ENCODE measurements at places on chromosomes 3 and 15.

DNA sequence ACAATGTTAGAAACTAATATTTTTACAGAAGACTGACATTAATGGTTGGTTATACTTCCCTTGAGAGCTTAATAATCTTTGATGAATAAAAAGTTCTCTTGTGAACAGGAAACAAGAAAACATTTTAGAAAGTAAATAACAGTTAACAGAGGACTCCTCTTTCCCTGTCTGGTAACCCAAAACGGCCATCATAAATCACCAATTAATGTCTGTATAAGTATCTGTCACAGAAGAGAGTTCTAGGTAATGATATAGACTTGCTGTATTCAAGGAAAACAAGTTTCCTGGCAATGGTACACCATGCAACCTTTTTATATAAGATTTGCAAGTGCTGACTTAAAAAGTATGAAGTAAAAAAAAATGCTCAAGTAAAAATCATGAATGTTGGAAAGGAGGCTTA is 426.7 kb downstream of the SOX2 start:
- DNase-seq: no peak

DNA sequence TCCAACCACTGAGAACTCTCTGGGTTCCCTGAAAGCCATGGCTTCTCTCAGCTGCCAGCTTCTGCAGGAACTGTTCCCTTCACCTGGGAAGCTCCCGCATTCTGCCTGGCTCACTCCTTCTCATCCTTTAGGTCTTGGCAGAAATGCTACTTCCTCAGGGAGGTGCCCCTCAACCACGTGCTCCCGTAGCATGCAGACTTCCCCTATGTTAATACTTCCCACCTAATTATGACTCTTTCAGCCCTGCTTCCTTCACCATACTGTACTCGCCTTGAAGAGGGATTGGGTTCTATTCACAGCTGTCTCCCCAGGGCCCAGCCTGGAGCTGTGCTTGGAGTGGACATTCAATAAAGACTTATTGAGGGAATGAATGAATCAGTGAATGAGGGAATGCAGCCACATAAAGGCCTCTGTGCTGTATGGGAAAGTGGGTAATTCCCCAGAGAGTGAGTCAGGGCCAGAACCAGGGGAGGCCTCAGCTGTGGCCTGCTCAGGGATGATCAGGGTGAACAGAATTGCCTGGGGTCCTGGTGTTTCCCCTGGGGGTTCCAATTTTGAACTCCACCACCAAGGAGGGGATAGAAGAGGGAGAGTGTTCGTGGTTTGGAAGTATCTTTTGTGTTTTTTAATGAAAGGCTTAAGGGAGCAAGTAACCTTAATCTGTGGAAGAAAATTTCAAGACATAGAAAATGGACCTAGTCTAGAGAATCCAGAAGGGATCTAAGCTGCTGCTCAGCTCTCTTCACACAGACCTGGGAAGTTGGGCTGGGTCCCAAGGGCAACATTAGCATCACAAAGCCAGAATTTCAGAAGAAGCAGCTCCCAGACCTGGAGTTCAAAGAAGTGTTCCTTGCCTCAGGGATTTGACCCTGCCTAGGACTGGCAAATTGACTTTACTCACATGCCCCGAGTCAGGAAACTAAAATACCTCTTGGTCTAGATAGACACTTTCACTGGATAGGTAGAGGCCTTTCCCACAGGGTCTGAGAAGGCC is 14.6 kb upstream of the FAM107A start:
- no peak for DNase-seq

DNA sequence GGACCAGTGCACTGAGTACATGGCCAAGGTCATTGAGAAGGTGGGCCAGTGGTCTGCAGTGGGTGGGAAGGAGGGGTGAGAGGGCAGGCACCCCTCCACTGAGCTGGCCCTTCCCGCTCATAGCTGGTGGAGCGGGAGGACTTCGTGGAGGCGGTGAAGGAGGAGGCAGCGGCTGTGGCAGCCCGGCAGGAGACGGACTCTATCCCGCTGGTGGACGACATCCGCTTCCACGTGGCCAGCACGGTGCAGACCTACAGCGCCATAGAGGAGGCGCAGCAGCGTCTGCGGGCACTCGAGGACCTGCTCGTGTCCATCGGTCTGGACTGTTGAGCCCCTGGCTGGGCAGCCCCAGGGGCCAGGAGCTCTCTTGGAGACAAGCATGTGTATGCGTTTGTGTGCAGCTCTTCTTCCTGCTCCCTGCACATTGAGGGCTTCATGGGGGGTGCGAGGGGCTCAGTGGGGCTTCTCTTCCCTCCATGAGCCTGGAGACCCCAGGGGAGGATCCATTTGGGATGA is 7.5 kb downstream of the ABTB1 start:
- no peak for DNase-seq

DNA sequence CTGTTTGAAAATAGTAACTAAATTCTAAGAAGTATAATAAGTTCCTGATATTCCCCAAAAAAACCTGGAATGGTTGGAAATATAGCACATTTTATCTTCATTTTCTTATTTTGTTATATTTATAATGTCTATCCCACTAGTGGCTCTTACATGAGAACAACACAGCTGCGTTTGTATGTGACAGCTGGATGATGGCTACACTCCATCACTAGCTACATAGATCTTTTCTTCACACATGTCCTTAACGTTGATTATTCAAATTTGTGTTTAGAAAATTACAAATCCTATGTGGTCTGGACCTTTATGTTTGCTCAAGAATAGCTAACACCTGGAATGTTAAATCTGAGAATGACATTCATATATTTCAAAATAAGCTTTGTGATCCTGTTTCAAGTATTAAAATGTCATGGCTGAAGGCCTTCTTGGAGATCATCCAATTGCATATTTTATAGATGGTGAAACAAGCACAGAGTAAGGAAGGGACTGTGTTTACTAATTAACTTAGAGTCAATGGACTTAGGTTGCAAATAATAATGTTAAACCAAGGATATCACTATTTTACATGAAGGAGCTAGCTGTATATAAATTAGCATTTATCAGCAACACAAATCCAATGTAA is 60.8 kb downstream of the ATP13A5 start:
- DNase-seq: no peak

GRCh38 chr3:193998123-193998448 is 137.9 kb upstream of the HES1 start:
- no peak for DNase-seq

- DNase-seq: no peak
These were observed 87.1 kb downstream of the GABRG3 start for GRCh38 chr15:27057904-27058645.

- DNase-seq: no peak
These were observed 384.3 kb downstream of the ROBO1 start for GRCh38 chr3:79383402-79384012.

DNA sequence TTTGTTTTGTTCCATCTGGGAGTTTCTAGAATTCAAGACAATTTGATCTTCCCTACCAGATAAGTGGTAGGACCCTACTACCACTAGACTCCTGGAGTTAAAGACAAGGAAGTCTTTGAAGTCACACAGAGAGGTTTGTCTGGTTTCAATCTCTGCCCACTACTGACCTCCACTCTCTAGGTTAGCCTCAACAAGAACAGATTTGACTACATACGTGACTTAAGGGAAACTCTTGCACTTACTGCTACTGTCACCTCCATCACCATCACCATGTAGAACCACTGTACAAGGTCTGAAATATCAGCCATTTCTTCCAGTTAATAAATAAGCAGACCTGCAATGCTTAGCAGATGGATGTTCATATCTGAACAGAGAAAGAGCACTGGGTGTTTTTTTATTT is 148.3 kb upstream of the ARHGEF26 start:
- DNase-seq: no peak
